ENCODE measurements at places on chromosomes 5 and 9.

DNA sequence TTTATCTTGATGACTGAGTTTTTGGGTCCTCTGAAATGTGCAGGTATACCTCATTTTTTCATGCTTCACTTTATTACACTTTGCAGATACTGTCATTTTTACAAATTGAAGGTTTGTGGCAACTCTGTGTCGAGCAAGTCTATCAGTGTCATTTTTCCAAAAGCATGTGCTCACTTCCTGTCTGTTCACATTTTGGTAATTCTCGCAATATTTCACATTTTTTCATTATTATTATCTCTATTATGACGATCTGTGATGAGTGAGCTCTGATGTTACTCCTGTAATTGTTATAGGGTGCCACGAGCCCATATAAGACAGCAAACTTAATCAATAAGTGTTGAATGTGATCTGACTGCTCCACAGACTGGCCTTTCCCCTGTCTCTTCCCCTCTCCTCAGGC lies 73.4 kb upstream of the FBXW11 start:
- DNase-seq, result no peak

GRCh38 chr5:103224894-103225246 lies 33.7 kb upstream of the MACIR start:
- no peak for DNase-seq

DNA sequence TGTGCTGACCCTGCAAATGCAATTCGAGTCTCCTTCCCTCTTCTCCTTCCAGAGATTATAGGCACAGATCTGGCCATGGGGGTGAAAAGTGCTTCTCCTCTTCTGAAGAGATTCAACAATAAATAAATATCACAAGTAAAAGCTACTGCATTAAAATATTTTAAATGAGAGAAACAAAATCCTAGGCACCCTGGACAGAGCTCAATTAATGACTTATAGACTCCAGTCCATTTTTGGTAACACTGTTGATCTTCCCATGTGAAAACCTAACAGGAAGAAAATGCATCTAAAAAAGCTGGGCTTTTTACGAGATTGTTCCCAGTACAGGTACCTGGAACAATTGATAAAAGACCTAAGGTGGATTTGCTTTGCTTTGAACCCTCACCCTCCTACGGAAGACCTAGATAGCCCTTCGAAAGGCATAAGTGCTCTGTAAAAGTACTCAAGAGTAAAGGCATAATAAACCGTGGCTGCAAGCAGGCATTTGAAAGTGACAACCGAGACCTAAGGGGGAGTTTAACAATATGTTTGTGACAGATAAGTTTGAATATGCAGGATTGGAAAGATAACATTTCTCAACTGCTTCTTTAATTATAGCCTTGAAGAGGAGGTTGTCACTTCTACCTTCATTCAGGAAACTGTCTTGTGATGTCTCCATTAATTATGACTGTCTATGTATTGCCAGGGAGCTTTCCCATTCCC lies 29.4 kb upstream of the MED10 start:
- DNase-seq, result no peak

GRCh38 chr9:123540457-123540856 lies 184.5 kb downstream of the CRB2 start:
- no peak for DNase-seq

DNA sequence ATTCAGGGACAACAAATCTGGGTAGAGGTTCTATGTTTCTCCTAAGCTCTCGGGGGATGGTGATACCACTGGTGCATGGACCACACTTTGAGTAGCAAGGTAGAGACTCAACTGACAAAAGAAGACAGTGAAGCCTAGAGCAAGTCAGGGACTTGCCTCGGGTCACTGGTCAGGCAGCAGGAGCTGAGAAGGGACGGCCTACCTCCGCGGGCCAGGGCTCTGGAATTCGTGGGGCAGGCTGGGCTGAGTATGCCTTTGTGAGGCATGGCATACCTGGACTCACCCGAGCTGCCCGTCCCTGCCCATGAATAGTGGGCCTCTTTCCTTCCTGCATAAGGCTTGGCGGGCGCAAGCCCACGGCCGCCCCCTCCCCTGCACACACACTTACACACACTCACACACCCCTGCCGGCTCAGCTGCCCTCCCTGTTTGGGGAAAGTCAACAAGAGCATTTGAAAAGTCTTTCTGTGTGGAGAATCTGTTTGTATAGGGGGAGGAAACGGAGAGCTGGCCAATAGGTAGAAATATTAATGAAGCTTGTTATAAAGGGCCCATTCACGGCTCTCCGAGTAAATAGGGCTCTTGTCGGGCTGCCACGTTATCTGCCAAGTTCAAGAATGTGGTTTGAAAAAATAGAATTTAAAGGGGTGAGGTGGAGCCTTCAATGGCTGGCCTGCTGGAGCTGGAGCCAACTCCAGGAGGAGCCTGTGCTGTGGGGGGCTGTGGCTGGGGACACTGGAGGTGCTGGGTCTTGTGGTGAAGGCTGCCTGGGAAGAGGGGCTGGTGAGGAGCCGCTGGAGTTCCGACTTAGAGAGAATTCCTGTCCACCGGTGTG lies 19.1 kb upstream of the KIF12 start:
- DNase-seq, result no peak
